Stimulated activated CD8-positive, alpha-beta memory T cell treated with anti-CD3 and anti-CD28 coated beads, Interleukin-4, amount 100 ng/mL, for 1 hour (primary cell): ENCODE measurements at places on chromosomes 6 and 20.
A peak's percentile ranks its signal among the peaks of the same experiment; 100 is the strongest.

GRCh38 chr20:1323256-1323655 is 5.7 kb downstream of the SDCBP2 start:
- DNase-seq: no peak

DNA sequence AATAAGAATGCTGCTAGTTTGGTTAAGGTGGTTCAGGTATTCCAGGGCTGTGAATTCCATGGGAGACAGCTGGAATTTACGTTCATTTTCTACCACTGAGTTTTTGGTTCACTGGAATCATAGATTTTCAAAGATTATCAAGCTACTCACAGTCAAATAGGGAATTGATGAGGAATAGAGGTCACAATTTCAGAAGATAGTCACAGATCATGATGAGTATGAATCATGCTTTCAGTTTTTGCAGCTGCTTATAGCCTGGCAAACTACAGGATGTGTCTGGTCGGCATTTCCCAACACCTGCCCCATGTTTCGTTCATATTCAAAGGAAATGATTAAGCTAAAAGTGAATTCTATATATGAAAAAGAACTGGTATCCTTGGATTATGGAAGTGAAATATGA is 58.7 kb downstream of the BCKDHB start:
- no peak for DNase-seq

DNA sequence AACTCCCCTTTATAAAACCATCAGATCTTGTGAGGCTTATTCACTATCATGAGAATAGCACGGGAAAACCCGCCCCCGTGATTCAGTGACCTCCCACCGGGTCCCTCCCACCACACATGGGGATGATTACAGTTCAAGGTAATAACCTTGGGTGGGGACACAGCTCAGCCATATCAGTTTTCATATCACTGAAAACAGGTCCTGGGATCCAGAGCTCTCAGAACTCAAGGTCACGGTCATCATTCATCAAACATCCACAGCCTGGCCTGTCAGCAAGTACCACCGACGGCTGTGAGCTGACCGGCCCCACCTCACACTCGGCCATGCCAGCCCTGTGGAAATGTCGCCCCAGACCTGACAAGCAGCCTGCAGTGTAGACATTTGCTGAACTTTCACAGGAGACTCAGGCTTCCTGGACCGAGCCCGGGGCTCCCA is 14.1 kb upstream of the FRMD1 start:
- no peak for DNase-seq

DNA sequence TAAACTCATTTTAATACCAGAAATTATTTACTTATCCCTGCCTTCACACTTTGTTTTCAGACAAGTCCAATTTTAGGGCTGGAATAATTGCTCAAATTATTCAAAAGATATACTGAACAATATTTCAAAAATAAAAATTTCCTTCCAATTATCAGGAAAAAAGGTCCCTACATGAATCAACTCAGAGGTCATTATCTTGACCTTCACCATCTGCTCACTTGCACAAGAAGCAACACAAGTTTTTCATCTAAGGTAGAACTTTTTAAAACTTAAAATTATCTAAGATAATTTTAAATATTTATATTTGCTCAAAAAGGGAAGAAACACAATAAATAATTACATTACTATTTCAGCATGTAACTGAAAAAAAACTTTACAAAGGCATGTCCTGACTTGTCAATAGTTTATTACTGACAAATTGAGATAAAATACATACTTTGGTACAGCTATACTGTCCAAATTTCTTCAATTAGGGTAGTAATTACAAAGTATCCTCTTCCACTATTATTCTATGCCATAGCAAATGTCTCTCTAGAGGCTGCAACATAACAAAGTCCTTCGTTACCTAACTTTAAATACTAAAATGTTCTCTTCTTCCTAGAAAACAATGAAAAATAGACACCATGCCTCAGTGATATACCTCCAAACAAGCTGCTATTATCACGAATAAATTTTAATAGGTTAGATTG is 2.4 kb downstream of the CEP85L start:
- no peak for DNase-seq

GRCh38 chr20:18913701-18914100 is 100.1 kb downstream of the SCP2D1 start:
- no peak for DNase-seq

DNA sequence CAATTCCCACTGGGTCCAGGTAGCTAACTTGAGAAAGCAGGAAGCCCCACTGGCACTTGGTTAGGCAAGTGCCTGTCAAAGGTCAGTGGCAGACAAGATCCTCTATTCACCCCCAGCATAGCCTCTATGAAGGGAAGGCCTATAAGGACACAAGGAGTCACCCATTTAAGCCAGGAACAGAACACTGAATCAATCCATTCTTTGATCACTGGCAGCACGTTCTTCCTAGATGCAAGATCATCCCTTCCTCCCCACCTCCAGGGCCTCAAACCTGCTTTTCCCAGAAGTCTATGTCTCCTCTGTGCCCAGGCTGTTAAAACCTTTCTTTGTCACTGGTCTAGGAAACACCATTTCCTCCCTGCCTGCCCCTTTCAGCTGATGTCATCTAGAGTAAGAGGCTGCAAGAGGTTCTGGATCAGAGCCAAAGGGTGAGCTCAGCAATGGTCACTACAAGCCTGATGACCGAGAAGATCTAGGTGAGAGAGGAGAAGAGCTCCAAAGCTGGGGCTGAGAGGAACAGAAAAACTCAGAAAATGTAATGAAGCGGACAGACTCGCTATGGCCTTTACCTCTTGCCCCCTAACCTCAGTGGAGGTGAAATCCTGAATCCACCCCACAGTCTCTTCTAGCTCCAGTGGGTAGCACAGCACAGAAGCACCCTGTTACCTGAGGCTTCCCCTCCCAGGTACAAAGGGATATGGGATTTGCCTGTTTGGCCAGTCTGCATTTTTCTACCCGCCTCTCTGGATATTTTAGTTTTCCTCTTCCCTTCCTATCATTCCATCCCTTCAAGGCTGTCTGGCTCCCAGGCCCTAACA is 1.8 kb downstream of the GTPBP2 start:
- DNase-seq: no peak

- no peak for DNase-seq
These were observed 13.1 kb downstream of the RPS10 start for GRCh38 chr6:34412643-34413214.

DNA sequence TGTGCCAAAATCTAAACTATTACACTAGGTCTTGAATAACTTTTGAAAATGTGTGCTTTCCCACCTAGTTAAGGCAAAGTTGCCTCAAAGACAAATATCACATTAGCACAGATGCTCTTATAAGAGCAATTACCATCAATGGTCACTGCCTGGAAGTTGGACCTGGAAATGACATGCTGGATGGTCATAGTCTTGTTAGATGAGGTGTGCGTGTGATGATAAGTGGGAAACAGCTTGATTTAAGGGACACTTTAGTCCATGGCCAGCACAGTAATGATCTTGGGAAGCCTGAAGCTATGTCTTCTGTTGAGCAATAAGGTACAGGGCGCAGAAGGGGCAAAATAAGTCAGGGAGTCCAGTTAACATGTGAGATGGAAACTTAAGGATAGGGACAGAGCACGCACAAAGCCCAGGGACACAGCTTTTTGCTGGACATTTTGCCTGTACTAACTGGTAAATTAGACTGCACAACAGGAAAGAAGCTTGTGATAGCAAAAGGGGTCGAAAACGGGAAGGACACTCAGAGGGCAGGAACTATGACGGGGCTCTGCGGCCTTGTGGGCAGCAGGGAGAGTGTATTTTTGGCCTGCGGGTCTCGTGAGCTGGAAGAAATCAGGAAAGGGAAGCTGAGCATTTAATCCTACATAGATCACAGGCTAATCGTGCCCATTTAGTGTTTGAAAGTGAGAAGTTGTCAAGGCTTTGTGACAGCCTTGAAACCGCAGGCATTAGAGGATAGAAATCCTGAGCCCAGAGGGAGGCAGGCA is 66.7 kb upstream of the BMP2 start:
- DNase-seq: no peak

GRCh38 chr6:168153553-168153952 is 74.5 kb upstream of the FRMD1 start:
- DNase-seq: no peak

DNA sequence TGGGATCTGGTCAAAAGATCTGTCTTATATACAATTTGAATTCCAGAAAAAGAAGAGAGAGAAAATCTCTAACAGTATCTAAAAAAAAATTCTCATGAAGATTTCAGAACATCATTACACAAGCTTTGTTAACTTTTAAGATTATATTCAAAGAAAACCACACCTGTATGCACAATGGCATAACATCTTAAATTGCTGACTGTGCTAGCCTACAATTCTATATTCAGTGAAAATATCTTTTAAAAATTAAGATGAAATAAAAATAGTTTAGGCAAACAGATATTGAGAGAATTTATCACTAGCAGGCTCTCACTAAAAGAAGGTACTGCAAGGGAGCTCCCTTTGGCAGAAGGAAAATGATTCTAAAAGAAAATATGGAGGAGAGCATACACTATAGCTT is 100.3 kb downstream of the BCKDHB start:
- no peak for DNase-seq

GRCh38 chr6:75735491-75736186 is 13.4 kb upstream of the MYO6 start:
- DNase-seq: no peak

DNA sequence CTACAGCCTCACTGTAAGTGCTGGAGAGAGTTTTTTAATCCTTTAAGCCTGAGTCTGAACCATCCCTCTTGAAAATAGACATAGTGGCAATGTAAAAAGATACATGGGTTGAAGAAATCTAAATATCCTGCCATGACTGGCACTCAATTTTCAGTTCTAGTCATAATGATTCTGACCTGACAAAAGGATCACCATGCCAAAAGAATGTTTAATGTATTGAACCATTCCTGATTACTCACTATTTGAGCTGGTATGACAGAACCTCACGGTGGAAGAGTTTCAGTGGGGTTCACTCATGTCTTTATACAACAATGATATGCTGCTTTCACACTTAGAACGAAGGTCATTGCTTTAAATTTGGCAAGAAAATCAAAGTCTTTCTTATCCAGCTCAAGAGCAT is 93.4 kb downstream of the HIVEP2 start:
- DNase-seq: no peak

- no peak for DNase-seq
These were observed 43.9 kb downstream of the TRPC4AP start for GRCh38 chr20:35048739-35049138.

- DNase-seq: no peak
These were observed 132.5 kb downstream of the OLIG3 start for GRCh38 chr6:137361701-137362100.

DNA sequence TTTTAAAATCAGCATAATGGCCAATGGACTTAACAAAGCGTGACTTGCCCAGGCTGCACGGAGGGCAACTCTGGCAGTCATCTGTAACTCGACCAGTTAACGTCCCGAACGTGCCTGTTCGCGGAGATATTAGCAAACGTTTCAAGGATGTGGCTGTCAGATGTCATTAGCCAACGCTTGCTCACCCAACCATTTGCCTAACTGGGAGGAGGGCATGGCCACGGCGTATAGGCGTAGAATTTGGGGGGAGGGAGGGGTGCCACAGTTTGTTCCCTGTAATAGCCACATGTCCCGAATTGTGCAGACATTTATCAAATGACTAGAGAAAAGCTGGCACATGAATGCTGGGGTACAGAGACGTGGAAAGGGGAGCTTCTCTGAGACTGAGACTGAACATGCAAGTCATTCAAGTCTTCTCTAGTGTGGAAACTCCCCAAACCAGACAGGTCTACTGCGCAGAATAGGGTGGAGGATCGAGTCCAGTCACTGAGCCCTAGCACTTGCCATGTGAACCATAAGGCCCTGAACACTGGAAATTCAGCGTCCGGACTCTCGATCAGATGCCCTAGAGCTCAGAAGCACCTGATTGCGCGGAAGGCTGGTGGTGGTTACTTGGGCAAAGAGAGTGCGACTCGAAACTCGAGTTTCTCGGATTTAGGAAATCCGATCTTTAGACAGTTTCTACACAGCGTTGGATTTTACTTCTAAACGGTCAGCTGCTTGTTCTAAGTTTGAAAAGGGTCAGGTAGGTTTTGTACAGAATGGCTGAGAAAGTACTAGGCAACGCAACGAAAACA is 32.6 kb downstream of the TFAP2B start:
- DNase-seq: no peak

GRCh38 chr6:15498640-15499039 is 164.2 kb downstream of the DTNBP1 start:
- no peak for DNase-seq

GRCh38 chr6:162973980-162974379 is 246.2 kb downstream of the PACRG start:
- DNase-seq: no peak

DNA sequence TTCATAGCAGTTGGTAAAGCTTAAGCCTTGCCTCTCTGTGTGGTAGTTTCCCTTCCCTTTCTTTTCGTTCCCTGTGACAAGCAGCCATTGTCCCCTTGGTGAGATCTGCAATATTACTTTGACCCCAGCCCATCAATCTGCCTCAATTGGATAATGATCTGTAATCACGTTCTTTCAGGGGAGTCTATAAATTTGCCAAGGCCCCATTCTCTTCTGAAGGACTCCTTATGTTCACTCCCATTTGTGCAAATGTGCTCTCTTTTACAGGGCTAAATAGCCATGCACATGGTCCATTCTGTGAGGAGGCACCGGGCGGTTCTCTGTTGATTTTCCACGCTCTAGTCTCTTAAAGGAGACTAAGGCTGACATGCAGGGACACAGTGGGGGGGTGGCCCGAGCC is 660.4 kb upstream of the SLC35B3 start:
- DNase-seq: no peak

GRCh38 chr6:17101422-17102257 is at the start of gene STMND1:
STMND1 (plus strand) TSS chr6:17102050; CDS start chr6:17102258, 208 bp downstream.
- no peak for DNase-seq

GRCh38 chr20:39778847-39779604 is 816.9 kb downstream of the DHX35 start:
- DNase-seq: no peak

DNA sequence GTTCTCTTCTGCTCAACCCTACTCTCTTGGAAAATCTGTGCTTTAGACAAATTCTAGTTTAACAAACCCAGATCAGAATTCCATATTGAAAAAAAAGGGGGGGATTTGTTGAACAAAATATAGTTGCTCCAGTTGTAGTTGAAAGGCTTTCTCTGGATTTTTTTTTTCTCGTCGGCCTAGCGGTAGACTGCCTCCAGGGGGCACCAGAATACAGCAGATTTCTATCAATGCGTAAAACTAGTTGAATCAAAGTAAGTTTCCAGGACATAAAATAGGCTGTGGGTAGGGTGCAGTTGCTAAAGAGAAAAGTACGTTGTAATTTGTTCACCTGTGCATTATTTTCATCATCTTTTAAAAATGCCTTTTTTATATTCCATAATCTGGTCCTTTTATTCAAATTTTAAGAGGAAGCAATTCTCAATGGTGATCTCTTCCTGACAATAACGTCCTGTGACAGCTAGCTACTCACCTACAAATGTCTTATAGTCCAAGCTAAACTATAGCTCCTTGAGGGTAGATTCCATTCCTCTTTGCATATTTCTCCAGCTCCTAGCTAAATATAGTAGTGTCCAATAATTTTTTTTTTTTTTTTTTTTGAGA is 105.4 kb downstream of the PERP start:
- DNase-seq: peak; percentile 50
